Endodermal cell (in vitro differentiated cells): ENCODE measurements at places on chromosomes 11 and 22.

GRCh38 chr11:65431451-65432099 is 9.0 kb downstream of the NEAT1 start:
- no peak for DNase-seq

GRCh38 chr11:3849297-3849874 is 6.1 kb upstream of the STIM1 start:
- peak; percentile 57 for DNase-seq

DNA sequence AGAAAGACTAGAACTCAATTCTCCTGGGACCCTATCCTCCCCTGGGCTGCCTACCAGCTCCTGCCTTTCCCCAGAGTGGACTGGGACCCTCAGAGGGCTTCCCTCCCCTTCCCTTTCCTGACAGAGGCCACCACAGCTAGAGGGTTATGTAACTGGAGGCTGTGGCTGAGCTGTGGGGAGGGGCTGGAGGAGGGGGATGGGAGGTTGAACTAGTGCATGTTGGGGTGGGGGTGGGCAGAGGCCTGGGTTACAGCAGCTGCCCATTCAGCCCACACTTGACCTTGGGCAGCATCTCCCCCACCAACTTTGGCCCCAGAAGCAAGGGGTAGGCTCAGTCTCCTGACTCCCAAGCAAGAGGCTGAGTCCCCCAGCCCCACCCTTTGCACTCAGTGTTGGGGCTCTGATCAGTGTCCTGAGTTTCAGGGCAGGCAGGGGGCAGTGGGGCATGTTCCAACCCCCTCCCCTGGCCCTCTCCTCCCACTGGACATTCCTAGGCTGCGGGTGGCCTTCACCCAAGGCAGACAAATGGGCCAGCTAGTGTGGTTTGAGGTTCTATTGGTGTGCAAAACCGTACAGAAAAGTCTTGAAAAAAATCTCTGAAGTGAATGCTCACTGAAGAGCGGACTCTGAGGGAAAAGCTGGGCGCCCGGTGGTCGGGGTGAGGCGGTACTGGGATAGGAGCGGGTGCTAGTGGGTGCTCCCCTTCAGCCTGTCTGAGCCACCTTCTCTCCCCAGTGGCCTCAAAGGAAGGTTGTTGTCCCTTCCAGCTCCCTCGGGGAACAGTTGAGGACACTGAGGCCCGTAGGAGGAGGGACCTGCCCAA is 3.8 kb downstream of the KCNC1 start:
- DNase-seq = peak; percentile 42

DNA sequence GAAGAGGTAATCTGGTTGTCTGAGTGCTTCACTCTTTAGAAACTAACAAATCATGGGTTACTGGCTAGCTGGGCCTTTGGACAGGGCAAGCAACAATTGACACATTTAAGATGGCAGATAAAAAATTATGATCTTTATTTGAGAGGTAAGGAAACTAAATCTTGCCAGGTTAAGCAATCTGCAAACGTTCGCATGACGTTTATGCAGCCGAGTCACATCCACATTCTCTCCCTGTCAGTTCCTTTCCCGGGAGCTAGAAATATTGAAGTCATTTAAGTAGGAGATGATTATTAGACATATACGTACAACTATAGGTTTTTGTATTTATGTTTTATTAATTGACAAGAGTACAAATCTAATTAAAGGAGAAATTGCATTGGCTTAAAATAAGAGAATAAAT is 57.4 kb upstream of the RCN1 start:
- no peak for DNase-seq

- no peak for DNase-seq
Observed at GRCh38 chr22:44926491-44927415, 83.1 kb downstream of the PHF21B start.
